Renal cortex interstitium (tissue), 15 donors: ENCODE measurements at places on chromosomes 1 and 21.

DNA sequence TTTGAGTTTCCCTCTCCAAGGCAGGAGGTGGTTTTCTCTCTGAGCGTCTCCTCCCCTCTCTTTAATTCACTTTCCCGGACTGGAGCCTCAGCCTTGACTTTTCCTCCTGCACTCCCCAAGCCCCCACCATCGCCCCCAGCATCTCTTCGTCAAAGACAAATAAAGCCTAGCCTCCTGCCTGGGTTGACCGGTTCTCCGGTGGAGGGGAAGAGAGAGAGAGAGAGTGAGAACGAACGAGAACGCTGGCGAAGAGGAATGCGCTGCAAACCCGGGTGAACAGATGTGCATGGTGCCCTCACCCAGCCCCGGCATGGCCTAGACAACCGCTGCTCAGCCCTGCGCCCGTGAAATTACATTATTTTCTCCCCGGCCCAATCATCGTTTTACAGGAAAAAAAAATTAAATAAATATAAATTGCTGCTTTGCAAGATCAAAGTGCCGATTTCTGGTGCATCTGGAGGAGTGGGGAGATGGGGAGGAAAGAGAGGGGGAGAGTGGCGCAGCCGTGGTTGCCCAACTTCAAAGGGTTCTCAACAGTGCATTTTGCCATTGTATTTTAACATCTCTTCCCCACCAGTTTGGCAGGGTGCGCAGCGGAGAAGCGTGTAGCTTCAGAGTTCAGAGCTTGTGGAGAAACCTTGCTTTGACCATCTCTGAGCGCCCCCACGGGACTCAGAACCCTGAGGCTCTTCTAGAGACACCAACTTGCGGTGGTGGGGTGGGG, 11.4 kb upstream of the TBX15 start:
- DNase-seq: no peak

- no peak for DNase-seq
These were observed 314.7 kb downstream of the KCNH1 start for GRCh38 chr1:210819266-210819665.

GRCh38 chr21:41665766-41666595, 100.9 kb downstream of the RIPK4 start:
- DNase-seq: no peak

- DNase-seq: no peak
These were observed 56.9 kb downstream of the LYST start for GRCh38 chr1:235809688-235810397.

- no peak for DNase-seq
These were observed 21.2 kb downstream of the JAM2 start for GRCh38 chr21:25660233-25660632.

- DNase-seq: no peak
These were observed 556.5 kb upstream of the BRINP3 start for GRCh38 chr1:191034132-191034531.

DNA sequence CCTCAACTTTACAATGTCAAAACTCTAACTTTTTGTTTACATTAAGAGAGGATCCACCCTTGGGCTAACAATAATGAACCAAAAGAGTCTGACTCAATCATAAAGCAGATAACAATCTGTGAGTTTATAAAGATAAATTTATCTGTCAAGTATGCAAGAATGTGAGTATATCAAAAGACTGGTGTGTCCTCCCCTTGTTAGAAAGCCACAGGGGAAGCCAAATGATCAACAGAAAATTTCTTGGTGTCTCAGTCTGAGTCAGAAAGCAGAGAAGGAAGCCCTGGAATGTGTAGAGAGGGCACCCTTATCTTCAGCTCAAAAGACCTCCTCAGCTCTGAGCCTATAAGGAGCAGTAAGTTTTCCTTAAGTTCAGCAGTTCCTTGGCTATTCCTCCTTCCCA, 13.9 kb upstream of the PDIK1L start:
- DNase-seq: no peak

DNA sequence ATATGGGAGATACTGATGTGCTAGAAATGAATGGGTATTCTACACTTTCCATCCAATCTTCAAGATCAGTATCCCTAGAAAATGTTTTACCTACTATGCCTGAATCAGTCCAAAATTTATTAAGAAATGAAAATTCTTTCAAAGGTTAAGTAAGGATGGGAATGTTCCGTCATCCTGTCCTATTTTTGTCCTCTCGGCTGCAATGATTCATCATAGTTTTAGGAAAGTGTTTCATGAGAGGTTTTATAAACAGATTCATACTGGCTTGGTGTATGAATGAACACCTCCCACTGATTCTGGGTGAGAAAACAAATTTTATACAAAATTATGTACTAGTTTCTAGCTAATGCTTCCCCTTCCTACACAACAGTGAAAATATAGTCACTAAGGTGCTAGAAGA, 504.6 kb upstream of the NR5A2 start:
- DNase-seq: no peak

DNA sequence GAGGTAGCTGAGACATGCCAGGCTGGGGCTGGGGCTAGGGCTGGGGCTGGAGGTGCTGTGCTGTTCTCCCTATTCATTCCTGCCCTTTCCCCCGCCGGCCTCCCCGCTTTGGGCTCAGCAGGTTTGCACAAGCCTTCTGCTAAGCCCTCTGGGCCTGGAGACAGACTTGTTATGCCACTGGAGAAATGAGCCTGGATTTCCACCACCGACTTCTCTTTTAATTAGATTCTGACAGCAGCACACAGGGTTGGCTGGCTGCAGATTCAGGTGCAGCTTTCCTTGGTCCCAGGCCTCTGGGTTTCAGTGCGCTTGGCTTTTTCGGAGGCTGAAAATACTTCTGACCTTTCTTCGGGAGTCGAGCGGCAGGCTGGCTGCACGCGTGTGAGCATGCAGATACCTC, 71.5 kb upstream of the ACTL8 start:
- DNase-seq: no peak

DNA sequence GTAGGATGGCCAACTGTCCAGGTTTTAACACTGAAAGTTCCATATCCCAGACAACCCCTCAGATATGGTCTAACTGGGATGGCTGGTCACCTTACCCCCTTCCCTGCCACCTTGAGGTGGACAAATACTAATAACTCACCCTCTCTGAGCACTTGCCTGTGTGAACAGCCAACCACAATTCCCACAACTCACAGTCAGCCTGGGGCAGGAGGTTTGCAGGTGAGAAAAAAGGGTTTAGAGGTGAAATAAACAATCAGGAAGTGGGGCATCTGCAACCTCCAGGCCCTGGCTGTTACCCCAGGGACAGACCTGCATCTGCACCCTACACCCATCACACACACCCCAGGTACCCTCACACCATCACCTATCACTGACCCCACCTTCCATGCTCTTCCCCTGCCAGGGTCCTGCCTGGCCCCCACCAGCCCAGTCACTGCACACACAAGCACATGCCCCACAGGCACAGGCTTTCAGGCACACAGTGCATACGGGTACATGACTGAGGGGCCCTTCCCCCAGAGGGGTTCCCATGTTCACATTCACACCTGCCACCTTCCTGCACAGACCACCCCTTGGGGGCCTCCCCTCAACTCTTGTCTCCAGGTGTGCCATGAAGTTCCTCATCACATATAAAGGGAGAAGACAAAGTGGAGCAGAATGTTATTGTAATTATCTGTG, 679.5 kb downstream of the MATN1 start:
- DNase-seq: no peak

GRCh38 chr1:227357171-227357926, 39.1 kb upstream of the CDC42BPA start:
- DNase-seq: no peak

GRCh38 chr1:244074559-244075171, 23.6 kb downstream of the ZBTB18 start:
- DNase-seq: no peak

DNA sequence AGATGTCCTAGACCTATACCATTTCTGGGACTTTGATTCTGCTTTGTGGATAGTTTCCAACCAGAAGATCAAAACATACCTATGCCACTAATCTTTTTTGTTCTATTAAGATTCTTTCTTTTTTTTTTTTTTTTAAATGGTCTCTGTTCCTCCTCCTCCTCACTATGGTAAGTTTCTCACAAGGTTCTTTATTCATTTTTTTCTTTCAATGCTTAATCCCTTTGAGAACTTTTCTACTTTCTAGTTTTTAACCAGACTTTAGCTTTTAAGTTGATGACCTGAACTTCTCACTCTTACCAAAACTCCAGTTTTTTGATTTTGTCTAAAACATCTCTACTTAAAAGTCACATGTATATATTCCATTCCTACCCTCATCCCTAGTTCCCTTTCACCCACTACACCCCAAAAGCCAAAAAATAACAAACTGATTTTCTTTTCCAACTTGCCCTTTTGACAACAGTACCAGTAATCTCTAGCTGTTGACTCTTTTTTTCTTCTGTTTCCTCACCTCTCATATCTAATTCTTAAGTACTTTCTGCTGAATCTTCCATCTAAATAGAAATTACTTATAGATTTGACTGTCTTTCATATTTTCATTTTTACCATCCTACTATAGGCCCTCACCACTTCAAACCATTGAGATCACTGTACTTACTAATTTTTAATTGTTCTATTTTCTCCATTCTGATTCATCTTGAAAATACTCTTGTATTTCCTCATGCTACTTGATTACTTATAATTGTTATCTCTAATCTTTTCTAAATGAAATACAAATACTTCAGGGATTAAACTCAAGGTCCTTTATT, 6.1 kb downstream of the CEPT1 start:
- no peak for DNase-seq

- DNase-seq: no peak
These were observed 49.3 kb upstream of the NEK2 start for GRCh38 chr1:211724687-211725196.

GRCh38 chr1:77506771-77507170, 175.7 kb downstream of the ZZZ3 start:
- no peak for DNase-seq

GRCh38 chr1:65741993-65742392, 50.7 kb upstream of the PDE4B start:
- no peak for DNase-seq
